Right lobe of liver (tissue), 6 donors: ENCODE measurements at places on chromosomes 4 and X. TPM values are rescaled to one million over a fixed set of nuclear protein-coding genes. Genes with fewer than 3 reads are reported as not detected.

GRCh38 chr4:61468024-61468720 is 268.0 kb downstream of the ADGRL3 start:
- H3K27me3 ChIP-seq, result no peaks in the 10 kb centered on the region
- no peaks in the 10 kb centered on the region for H3K36me3 ChIP-seq
- no peak overlapping the region for H3K27ac ChIP-seq
- H3K4me3 ChIP-seq, result no peak overlapping the region

DNA sequence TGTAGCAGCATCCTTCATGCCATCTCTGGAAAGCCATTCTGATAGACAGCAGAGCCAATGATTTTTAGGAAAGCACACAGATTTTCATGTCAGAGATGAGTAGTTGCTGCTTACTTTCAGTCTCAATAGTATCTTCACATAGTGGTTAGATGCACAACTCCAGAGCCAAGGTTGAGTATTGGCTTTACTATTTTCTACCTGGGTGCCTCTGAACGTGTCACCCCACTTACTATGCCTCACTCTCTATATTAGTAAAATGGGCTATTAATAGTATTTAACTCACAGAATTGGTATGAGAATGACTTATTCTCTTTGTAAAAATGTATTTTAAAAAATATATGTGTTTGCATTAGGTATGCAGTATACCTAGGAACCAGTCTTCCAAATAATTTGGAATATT is 108.8 kb upstream of the STIM2 start:
- no peak overlapping the region for H3K27ac ChIP-seq
- no peak overlapping the region for H3K4me3 ChIP-seq
- H3K4me1 ChIP-seq, result no peaks in the 10 kb centered on the region
- DNase-seq, result no peak
- no peaks in the 10 kb centered on the region for H3K36me3 ChIP-seq
- H3K27me3 ChIP-seq, result no peaks in the 10 kb centered on the region

- H3K36me3 ChIP-seq, result no peaks in the 10 kb centered on the region
- no peaks in the 10 kb centered on the region for H3K4me1 ChIP-seq
- H3K27ac ChIP-seq, result no peak overlapping the region
- no peaks in the 10 kb centered on the region for H3K27me3 ChIP-seq
- DNase-seq, result no peak
Measured at GRCh38 chr4:163866728-163867315, 372.3 kb downstream of the TMA16 start.

PAK3 gene
- 0.24 TPM for total RNA-seq

IL2 gene
- not detected for total RNA-seq
